Stimulated activated CD4-positive, alpha-beta T cell treated with anti-CD3 and anti-CD28 coated beads, Interleukin-12 subunit alpha, Interleukin-12 subunit beta, amount 100 ng/mL, for 24 hours (primary cell): ENCODE measurements at places on chromosomes 3 and 15.

DNA sequence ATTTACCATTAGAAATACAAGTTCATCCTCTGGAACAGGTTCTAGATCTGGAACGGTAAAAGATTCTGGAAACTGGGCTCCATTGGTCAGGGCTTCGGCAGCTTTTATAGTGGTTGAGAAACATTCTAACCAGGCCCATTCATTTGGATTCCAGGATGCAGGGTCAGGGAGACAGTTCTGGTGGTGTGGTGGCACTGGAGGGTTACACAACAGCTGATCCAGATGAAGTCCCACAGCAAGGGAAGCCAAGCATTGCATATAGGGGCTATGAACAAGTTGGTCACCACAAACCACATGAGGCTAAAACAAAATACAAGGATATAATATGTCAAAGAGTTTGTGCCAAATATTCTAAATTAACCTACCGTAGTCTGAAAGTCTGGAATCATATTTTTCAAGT lies 43.0 kb downstream of the FBXL22 start:
- no peak for DNase-seq

- DNase-seq = no peak
These were observed 76.0 kb upstream of the HACD2 start for GRCh38 chr3:123660900-123661299.

DNA sequence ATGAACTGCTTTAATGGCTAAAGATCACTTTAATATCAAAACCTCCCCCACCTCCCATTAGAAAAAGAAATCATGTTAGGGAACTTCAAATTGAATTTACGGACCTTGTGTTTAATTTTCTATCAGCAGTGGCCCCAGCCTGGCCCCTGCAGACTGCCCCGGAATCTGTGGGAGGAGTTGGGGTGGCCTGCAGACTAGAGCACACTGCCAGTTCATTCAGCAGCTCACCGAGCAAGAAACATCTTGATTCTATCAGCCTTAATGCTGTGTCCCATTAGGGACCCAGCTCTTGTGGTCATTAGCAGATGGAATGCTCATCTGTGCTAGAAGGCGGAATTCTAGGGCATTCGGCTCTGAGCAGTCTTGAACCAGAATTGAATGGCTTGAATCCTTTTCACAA lies 54.2 kb downstream of the FLNB start:
- DNase-seq = no peak

GRCh38 chr15:90033006-90033405 lies 31.9 kb downstream of the ZNF710 start:
- DNase-seq = no peak

GRCh38 chr3:72100601-72101187 lies 315.7 kb upstream of the PROK2 start:
- peak; percentile 91 for DNase-seq

DNA sequence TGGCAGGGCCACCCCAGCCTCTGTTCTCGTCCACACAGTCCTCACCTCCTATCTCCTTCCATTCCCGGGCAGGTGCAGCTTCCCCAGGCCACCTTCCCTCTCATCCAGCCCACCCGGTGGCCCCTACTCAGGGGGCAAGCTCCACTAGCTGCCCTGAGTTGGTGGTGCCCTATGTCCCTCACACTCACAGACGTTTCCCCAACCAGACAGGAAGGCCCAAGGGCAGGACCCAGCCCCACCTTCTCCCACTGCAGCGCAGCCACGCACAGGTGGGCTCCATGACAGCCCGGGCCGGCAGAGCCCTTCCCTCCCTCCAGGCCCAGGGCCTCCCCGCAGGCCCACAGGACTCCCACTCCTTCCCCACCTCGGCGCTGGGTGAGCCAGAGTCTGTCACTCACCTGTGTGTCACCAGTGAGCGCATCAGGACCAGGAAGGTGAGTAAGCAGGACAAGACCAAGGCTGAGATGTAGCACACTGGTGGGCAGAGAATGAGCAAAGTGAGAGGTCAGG lies 11.1 kb downstream of the ISLR start:
- DNase-seq = no peak

- no peak for DNase-seq
These were observed 97.1 kb upstream of the TMC3 start for GRCh38 chr15:81471151-81471550.

DNA sequence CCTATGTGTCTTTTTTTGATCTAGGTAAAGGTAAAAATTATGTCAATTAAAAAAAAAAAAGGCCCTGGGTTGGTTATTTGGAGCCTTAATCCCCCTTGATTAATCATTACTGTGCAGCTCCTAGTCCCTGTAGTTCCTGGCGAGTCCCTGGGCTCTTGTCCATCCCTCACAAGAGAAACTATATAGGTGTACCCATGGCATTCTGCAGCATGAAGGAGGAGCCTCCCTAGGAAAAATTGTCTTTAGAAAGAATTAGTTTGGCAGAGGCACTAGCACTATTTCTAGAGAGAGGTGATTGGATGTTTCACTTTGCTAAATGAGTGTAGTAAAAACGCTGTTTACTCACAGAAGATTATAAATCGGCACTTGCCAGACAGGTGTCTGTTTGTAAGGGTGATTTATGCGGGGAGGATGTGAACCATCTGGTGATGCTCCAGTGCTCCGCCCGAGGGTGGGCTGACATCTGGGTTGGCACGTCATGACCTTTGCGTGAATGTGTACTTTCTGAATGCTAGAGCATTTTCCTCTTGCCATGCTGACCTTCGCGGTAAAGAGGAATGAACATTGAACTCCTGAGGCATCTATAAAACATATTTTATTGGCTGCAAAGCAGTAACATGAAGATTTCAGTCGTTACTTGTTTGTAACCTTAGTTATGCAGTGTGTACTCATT lies 12.6 kb downstream of the PLCL2 start:
- DNase-seq = no peak

- DNase-seq = no peak
These were observed 428.8 kb upstream of the TBL1XR1 start for GRCh38 chr3:177626045-177626444.

DNA sequence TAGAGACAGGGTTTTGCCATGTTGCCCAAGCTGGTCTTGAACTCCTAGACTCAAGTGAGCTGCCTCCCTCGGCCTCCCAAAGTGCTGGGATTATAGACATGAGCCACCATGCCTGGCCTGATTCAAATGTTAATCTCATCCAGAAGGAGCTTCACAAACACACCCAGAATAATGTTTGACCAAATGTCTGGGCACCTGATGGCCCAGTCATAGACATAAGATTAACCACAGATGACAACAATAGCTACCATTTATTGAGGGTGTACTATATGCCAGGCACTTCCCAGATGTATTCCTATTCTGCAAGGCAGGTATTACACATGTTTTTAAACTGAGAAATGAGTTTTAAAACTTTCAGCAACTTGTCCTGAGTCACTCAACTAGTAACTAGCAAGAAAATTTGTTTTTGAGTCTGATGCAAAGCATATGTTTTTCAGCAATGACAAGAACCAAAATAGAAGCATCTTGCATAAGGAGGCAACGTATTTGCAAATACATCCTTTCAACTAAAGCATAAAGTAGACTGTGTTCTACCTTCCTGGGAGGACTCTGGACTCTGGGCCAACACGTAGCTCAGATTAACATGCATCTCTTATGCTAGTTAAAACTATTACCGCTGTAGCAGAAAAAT lies 8.1 kb upstream of the SPG21 start:
- DNase-seq = no peak

GRCh38 chr15:73560501-73561117 lies 72.6 kb downstream of the NPTN start:
- no peak for DNase-seq

DNA sequence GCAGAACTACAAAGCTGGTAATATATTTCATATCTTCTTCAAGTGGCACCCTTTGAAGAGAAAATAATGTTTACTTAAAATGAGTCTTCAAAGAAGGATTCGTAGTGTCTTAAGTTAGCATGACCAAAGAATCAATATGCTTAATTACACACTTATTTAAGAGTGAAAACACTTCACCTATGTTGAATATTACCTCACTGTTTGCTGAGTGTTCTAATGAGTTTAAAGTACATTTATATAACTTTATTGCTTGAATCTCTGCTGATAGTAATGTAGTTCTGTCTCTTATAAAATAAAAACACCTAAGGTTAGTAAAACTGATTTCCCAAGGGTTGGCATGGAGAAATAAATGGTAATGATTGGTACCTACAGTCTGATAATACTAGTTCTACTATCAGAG lies 143.3 kb upstream of the SLC2A2 start:
- no peak for DNase-seq

GRCh38 chr3:170542704-170543103 lies 43.2 kb downstream of the SLC7A14 start:
- DNase-seq = no peak

- DNase-seq = no peak
These were observed 39.6 kb downstream of the MAP3K13 start for GRCh38 chr3:185402561-185402960.

GRCh38 chr15:95429345-95429744 lies 901.2 kb upstream of the NR2F2 start:
- no peak for DNase-seq

DNA sequence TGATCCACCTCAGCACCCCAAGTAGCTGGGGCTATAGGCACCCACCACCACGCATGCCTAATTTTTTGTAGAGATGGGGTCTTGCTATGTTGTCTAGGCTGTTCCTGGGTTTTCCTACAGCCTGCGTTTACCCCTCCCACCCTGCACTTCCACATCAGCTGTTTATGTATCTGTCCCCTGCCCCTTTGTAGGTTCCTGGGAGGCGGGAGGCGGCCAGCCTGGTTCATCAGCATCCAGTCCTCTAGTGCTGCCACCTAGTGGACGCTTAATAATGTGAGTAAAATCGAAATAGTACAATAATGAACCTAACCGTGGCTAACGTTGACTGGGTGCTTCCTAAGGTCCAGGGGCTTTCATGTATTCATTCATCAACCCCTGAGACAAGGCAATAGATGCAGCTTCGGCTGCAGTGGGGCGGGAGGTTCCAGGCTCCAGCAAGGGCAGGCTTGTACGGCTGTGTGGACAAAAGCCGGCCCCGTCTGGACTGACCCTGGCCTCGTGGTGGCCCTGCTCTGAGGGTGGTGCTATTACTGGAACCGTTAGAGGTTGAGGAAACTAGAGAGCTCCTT lies 1.2 kb upstream of the LCTL start:
- peak; percentile 33 for DNase-seq

DNA sequence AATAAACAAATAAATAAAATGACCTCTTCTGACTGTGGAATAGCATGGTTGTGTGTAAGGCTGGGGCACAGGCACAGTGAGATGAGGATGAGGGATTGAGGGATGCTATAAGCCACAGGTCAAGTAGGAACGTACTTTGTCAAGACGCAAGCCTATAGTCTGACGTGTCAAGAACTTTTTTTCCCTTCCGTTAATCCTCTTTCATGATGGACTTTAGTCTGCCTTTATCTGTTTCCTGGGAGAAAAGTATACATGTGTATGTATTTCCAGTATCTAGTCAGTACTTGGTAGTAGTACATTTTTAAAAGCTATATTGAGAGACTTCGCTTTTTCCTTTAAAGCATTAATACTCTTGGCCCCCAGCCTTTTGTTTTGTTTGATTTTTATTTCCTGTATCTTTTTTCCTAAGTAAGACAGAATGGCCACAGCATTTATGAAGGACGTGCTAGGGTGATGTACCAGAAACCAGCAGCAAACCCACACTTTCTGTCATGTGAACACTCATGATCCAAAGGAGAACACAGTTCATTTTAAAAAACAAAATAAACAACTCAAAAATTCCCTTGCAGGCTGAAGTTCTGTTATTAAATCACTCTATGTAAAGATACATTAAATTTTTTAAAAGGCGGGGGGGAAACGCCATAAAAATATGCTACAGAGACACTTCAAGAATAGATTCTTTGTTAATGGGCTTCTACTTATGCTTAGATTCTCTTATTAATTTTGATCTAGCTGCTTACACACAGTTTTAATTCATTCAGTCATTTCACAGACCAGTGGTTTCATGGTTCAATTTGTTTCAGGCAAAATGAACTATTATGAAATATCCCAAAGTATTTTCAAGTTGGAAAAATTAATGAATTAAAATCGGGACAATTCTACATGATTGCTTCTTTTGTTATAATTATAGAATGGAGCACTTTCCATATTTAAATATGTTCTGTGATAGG lies 114.7 kb downstream of the SNRK start:
- DNase-seq = no peak

DNA sequence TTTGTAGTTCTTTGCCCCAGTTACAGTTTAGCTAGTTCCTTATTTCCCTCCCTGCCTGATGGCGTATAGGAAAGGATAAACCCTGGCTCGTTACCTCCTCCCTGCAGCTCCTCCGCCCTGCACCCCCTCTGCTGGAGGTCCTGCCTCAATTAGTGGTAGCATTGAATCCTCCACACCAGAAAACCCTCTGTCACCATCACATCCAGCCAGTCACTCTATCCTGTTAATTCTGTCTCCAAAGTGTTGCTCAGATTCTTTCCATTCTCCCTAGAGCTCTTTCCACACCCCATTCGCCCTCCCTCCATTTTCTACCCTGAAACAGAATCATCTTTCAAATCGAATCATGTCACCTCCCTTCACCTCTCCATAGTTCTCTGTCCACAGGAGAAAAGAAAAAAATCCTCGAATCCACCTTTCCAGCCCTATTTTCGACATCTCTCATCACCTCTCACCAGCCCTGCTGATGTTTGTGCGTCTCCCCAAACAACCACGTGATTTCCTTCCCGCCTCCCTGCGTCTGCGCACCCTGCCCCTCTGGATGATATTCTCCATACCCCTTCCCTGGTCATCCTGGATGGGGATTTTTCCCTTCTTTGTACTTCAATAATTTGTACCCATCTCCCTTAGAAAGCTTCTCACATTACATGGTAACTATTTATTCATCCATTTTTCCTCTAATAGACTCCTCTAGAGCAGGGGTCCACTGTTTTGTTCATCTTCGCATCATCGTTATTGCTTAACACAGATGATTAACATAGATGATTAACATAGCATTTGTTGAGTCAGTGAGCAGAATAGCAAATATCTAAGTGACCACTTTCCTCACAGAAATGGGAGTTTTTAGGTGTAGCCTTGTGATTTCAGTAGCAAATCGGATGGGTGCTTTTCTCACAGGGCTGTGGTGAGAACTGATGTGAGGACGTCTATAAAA lies 37.1 kb downstream of the MAP3K13 start:
- DNase-seq = no peak

GRCh38 chr3:23728601-23729117 lies 77.1 kb upstream of the UBE2E1 start:
- DNase-seq = no peak

GRCh38 chr3:98565237-98565643 lies 28.2 kb downstream of the CPOX start:
- DNase-seq = no peak

- no peak for DNase-seq
These were observed 155.2 kb upstream of the CGNL1 start for GRCh38 chr15:57221134-57221533.

DNA sequence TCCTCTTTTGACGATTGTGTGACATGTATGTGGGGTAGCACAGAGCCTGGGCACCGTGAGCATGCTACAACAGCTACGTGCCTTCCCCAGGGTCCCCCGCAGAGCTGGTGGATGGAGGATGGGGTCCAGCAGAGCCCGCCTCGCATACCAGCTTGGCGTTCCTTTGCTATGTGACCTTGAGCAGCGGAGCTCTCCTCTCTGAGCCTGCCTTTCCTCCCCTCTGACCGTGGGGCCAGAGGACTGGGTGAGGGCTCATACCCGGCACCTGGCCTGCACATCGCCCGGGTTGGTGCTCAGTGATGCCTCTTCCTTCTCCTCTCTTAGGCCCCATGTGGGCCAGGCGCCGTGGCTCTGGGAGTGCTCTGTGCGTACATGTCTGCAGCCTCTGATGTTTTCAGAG lies 73.4 kb downstream of the FBLN2 start:
- no peak for DNase-seq
